ENCODE measurements at places on chromosomes 2 and 18.

DNA sequence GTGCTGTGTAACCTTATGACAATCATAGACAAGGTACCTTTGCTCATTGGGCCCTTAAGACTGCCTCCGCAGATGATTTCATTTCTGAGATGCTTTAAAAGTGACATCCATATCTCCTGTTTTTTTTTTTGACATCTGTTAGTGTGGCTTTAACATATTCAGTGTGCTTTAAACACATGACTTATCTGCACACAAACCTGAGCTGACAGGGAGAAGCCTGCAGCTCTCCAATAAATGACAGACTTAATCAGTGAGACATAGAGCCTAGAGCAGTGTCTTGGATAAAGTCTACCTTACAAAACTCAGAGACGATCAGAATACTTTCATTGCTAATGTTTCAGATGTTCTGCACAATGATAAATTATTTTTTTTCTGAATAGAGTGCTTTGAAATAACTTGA is 130.7 kb downstream of the UBE2E3 start:
- DNase-seq: no peak

DNA sequence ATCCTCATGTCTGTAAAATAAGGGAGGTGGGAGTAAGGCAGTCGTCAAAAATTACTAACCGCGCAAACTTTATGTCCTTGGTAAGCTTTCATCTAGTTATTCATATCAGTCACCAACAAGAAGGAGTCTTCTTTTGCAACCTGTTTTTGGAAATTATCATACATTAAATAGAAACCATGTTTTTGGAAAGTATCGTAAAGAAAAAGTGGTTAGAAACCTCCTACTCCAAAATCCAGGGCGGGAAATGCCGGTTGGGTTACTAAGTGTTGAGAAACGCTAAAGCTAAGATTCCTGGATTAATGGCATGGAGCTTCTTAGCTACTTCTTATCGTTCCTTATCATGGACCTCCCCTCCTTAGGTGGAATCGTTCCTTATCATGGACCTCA is 778 bp downstream of the BBS5 start:
- DNase-seq: no peak

- DNase-seq: no peak
Measured at GRCh38 chr18:57015451-57015850, 131.4 kb upstream of the BOD1L2 start.

GRCh38 chr2:147469471-147469870 is 375.4 kb upstream of the ACVR2A start:
- DNase-seq: no peak

- DNase-seq: no peak
Measured at GRCh38 chr2:174333017-174333371, 1.8 kb upstream of the SP9 start.
